ENCODE measurements at places on chromosomes 6 and 20. TPM values are rescaled to one million over a fixed set of nuclear protein-coding genes. Genes with fewer than 3 reads are reported as not detected.

The IL20RA gene
- not detected for polyA plus RNA-seq

The TMEM200A gene
- 44.5 TPM for polyA plus RNA-seq

The GCLC gene
- 3.3 TPM for polyA plus RNA-seq

The FOXP4 gene
- 1.4 TPM for polyA plus RNA-seq

DNA sequence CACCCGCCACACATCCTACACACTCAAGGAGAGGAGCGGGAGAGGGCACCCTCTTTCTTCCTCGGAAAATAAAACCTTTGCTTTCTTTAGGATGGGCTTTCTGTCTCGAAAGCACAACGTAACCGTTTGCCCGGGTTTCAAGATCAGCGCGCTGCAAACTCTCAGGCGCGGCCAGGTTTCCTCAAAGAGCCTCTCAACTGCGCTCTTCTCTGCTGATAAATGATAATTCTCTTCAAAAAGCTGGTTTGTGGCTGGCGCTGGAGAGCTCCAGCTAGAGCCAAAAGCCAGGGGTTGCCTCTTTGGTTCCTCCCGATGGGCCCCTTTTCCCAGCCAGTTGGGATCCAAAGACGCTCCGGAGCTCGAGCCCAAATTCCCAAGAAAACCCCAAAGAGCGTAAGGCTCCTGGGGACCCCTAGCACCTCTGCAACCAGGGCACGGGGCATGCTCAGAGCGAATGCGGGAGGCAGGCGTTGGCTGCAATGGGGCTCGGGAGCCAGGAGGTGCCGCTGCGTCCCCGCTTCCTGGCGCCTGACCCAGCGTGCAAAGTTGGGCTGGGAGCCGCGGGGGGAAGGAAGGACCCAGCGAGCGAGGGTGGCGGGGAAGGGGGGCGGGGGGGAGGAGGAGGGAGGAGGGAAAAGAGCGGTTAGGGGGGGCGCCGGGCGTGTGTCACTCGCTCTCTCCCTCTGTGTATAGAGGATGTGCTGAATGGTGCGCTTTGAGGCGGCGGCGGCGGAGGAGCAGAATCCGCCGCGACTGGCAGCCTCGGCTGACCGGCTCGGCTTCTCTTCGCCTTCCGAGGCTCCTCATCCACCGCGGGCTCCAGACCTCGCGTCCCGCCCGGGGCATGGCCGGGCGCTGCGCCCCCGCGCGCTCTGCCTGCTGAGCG, at the start of gene PLCB1:
TSS of gene PLCB1 (plus strand) at position 669 of the 886 bp plus-strand sequence. CDS start 386 bp downstream, outside the sequence.
- peak; percentile 93 for DNase-seq

DNA sequence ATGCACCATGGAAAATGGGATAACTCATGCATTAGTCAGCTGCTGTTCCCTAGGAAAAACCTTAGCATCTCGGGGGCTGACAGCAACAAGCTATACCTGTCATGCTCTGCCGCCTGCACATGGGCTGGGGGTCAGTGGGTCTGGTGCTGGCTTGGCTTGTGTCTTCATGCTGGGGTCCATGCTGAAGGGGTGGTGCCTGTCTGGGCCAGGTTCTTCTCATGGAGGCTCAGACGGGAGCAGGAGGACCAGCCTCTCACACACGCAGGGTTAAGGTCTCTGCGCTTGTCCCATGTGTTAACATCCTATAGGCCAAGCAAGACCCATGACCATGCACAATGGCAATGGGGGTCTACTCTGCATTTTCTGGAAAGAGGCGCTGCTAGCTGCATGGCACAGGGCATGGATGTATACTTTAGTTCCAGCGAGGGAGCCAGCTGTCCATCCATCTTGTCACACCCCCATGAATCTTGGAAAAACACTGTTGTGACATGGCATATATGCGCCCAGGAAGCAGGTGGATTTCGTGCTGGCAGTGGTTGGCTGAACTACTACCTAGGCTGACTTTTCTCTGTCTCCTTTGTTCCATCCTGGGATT, 24.6 kb upstream of the CST3 start:
- DNase-seq, result no peak

DNA sequence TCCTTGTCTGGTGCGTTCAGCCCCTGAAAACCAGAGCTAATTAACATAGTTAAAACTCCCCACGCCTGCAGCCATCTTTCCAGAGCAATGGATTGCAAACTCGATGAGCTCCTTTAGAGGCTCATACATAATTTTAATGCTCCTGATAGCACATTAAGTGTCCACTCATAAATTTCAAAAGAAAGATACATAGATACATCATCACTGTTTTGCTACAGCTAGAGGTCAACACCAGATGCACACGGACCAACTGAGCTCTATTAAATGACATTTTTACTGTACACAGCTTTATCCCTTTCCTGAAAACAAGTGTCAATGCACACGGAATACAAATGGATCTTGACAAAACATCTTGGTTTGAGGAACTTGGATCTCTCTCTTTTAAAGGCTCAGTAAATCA, 91.3 kb upstream of the HDAC2 start:
- DNase-seq, result no peak

DNA sequence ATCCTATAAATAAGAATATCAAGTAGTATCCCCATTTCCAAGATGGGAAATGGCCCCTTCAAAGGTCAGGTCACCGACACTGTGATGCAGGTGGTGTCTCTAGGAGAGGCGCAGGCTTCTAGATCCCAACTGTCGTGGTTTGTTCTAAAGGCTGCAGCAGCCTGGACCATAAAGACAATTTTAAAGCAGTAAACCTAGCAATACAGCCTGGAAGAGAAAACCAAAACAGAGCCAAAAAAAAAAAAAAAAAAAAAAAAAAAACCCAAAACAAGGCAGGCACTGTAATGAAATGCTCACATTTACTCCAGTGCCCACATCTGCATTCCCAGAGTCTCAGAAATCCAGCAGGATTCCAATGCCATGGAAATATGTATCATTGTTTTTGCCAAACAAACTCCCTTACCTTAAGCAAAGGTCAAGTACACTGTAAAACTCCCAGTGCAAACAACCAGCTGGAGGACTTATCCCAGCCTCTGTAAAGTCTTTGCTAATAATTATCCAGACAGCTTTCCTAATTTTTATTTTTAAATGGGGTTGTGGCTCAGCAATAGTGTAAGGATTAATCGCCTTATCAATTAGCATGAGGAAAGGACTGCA, 98.2 kb downstream of the PSMG4 start:
- peak; percentile 15 for DNase-seq

All from GM23248 (cell line).